Suprapubic skin (tissue), 4 donors: ENCODE measurements at places on chromosomes 7 and 10. TPM values are rescaled to one million over a fixed set of nuclear protein-coding genes. Genes with fewer than 3 reads are reported as not detected.

DNA sequence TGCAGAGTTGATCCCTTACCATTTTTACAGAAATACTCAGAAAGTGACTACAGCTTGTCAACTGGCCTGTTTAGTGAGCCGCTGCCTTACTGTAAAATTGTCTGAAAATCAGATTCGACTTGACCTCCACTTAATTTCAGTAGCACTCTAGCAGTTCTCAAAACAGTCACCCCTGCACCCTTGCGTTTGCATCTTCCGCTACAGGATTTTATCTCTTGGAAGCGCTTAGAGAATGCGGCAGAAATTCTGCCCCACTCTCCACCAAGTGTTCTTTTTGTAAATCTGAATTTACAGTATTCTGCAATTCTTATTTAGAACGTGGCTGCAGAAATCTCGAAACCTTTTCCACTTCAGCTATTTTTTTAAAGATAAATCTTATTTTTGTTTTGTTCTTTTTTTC, 1.9 kb upstream of the TWIST1 start:
- no peak for DNase-seq

- DNase-seq, result no peak
These were observed 11.6 kb downstream of the ABCA13 start for GRCh38 chr7:48182718-48183369.

GRCh38 chr7:28433039-28433438, 20.7 kb downstream of the CREB5 start:
- no peak for DNase-seq

DNA sequence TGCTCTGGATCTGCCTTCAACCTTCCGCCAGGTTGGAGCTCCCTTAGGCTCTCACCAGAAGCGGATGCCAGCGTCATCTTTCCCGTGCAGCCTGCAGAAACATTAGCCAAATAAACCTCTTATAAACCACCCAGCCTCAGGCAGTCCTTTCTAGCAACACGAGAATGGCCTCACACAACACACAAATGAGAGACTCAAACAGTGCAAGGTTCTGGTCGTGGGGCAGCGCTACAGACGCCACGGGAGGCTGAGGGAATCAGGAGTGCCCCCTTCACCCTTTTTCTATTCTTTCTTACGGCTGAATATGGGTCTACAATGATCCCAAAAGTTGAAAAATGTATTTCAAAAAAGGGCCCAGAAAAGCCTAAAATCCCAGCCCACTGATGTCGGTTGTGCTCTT, 96.4 kb downstream of the FOXL3 start:
- no peak for DNase-seq

- DNase-seq, result no peak
These were observed 42.9 kb upstream of the TCERG1L start for GRCh38 chr10:131354380-131354779.

GRCh38 chr7:131652194-131652593, 95.8 kb upstream of the PODXL start:
- DNase-seq, result no peak

GRCh38 chr7:46139079-46139478, 218.0 kb upstream of the IGFBP3 start:
- no peak for DNase-seq

DNA sequence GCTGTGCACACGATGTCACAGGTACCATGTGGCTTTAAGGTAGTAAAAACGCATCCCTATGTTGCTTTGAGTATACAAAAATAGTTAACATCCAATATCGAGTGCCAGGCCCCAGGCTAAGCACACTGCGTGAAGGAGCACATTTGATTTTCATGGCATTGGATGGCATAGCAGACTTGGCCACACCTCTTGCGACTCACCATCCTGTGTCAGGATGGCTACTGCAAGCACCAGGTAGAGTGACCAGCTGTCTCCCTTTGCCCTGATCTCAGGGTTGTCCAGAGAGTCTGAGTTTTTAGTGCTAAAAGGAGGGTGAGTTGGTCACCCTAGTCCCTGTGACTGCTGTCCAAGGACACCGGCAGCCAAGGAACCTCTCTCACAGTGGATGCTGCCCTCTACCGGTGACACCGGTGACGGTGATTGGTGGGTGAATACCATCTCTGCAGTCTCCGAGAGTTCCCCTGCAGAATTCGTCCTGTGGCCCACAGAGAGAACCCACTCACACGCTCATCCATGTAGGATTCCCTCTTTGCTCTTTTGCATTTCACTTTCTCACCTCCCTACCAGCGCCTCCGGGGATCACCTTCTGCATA, 76.1 kb downstream of the BICC1 start:
- no peak for DNase-seq

GRCh38 chr10:126104767-126105166, 208.4 kb downstream of the FANK1 start:
- DNase-seq, result no peak

- DNase-seq, result peak; percentile 74
These were observed 30.4 kb upstream of the DMBT1 start for GRCh38 chr10:122530177-122530576.

GRCh38 chr7:156157409-156158012, 345.2 kb upstream of the SHH start:
- DNase-seq, result no peak

Gene HPSE2
- total RNA-seq, result 1.3 TPM

Gene LRRD1
- total RNA-seq, result not detected

Gene ANLN
- 33.5 TPM for total RNA-seq
